ENCODE measurements at places on chromosomes 4 and X.
A peak's percentile ranks its signal among the peaks of the same experiment; 100 is the strongest.

GRCh38 chr4:1870578-1871443, at the start of gene NSD2:
NSD2 (plus strand) TSS chr4:1871393; CDS start chr4:1900655, 29,262 bp downstream.
- peak; percentile 93 for DNase-seq

DNA sequence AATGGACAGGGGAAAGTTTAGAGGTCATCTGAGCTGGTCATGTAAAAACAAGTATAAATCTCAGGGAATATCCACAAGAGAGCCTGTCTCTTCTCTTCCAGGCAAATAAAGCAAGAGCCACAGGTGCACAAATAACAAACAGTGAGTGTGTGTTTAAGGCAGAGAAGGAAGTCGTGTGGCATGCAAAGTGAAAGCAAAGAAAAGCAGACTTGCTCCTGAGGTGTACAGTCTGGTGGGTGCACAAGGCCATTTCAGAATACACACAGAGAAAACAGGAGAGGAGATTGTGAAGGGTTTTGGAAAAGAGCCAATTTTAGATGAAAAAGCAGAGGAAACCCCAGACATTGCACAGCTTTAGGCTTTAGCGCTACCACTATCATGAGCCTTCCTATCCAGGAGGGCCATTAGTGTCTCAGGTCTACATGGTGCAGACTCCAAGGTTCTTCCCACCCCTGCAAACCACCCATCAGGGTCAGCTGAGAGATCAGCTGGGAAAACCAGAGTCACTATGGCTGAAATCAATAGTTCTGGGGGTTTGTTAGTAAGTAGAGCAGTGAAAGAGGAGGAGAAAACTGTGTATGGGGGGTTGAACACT, 355.8 kb downstream of the KLHL4 start:
- DNase-seq = peak; percentile 2

DNA sequence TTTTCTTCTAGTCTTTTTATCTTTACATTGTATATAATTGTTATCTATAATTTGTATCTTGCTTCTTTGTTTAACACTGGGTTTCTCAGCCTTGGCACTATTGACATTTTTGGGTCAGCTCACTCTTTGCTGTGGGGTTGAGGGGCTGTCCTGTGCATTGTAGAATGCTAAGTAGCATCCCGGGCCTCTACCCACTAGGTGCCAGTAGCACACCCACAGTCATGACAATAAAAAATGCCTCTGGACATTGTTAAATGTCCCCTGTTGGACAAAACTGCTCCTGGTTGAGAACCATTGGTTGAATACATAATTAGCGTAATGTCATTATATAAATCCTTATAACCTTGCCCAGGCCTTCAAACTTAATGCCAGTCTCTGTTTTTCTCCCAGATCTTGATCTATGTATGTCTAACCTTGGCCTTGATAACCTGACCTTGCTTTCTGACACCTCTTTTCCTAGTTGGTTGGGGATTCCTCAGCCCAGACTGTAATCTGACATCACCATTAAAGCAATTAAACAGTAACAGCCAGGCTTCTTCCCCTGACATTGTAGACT, 46.1 kb downstream of the DCX start:
- no peak for DNase-seq

DNA sequence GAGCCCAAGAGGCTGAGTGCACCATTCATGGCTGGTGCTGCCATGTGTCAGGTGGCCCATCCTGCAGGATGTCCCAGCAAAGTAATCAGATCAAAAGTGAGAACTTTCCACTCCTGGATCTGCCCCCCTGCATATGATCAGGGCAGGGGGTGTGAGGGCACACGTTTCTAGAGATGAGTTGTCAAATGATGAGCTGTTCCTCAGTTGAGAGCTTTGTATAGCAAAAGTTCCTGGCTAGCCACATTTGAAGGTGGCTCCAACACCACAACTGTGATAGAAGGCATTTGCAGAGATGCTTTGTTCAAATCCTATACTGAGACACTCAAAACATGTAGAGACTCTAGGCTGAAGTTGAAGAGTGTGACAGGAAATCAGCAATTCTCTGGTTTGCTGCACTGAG, 501.8 kb downstream of the BCOR start:
- DNase-seq = no peak

- no peak for DNase-seq
These were observed 24.2 kb upstream of the CAMK2D start for GRCh38 chr4:113785781-113786180.

DNA sequence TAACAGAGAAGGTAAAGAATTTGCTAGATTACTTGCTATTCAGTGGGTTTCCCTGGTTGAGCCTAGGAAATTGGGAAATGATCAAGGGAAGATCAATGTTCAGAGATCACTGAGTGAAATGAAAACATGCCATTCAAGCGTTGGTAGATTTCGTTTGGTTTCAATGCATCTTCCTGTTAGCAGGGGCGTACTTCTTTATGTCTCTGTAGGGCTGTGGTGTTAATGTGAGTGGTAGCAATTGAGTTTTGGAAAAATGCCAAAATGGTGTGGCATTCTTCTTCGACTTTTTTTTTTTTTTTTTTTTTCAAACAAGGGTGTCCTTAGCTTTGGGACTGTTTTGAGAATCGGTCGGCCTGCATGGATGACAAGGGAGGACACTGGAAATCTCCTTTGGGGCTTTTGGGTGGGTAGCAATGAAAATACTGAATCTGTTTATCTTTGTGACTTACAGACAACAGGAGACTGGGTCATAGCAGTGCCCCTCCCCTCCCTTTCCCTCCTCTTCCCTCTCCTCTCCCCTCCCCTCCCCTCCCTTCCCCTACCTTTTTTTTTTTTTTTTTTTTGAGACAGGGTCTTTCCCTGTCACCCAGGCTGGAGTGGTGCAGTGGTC, 50.4 kb downstream of the SPRY1 start:
- DNase-seq = peak; percentile 56

DNA sequence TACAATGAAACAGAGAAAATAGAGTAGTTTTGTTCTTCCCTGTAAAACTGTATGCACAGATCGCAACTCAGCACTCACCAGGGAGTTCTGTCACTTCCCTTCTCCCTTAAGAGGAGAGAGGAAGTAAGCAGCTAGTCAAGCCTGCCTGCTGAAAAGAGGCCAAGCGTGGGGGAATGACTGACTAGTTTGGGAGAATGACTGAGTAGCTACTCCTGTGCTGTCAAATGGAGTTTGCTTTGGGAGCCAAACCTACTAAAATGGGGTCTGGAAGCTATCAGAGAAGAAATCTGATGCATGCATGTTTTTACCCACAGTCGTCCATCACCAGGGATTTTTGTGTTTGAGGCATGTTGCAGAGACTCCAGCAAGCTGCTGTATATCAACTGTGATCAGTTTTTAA, 54.6 kb upstream of the LHFPL1 start:
- DNase-seq = peak; percentile 2

DNA sequence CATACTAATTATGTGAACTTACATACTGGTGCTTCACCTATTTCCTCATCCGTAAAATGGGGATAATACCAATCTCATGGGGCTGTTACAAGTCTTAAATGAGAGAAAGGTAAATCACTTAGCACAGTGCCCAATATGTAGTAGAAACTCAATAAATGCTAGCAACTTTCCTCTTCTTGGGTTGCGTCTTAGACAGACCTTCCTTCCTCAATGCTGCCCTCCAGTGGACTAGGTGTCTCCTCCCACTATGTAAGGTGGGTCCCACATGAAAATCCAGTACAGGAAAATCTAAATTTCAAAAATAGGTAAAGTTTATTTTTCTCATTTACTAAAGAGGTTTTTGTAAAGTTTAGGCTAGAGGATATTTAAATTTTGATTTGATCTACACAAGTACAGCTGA, 20.6 kb downstream of the ZDHHC9 start:
- peak; percentile 80 for DNase-seq

DNA sequence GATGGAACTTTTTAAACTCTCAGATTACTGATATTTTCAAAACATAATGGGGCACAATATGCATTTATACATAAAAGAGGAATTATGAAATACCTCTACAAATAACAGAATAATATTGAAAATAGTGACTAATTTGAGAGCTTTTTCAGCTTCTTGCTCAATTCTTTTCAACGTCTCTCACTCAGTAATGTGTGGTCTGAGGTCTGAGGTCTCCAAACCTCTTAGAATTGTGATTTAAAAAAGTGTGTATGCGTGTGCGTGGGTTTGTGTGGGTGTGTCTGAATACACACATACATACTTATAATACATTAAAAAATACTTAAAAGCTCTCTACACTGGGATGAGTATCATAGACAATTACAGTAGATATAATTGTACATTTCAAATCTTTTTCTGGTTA, 7.9 kb downstream of the NDNF start:
- DNase-seq = no peak

GRCh38 chrX:153684467-153685155, 3.1 kb upstream of the SLC6A8 start:
- no peak for DNase-seq

DNA sequence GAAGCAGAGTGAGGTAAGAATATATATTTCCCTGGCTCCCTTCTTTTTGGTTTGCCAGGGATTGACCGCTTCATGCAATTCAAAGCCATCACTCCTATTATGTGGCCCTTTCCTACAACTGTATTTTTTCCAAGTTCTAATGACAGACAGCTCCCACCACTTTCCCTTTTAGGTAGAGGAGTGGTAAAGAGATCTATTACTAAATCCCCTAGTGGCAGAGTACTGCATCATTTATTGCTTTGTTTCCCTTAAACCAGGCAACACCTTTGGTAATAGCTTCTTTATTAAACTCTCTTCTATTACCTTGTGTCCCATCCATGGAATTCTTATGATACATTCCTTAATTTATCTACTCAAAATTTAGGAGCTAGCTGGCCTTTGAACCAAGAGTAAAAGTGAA, 90.7 kb downstream of the CNOT6L start:
- no peak for DNase-seq

GRCh38 chr4:123613586-123614344, 217.2 kb downstream of the SPRY1 start:
- no peak for DNase-seq

- no peak for DNase-seq
These were observed 20.3 kb downstream of the ANXA5 start for GRCh38 chr4:121676345-121677075.

GRCh38 chrX:53732797-53733196, 46.3 kb upstream of the HUWE1 start:
- no peak for DNase-seq

- peak; percentile 59 for DNase-seq
These were observed 2340.7 kb downstream of the PCDH7 start for GRCh38 chr4:33060674-33061542.

DNA sequence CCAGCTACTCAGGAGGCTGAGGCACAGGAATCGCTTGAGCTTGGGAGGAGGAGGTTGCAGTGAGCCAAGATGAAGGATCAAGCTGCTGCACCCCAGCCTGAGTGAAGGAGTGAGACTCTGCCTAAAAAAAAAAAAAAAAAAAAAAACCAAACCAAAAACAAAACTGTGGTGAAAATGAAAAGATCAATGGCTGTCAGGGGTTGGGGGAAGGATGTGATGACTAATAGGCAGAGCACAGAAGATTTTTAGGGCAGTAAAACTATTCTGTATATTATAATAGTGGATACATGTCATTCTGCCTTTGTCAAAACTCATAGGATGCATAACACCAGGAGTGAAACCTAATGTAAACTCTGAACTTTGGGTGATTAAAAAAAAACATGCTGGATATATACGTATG, 69.9 kb upstream of the ELOVL6 start:
- DNase-seq = no peak

GRCh38 chrX:118740276-118740889, 13.0 kb downstream of the IL13RA1 start:
- no peak for DNase-seq

DNA sequence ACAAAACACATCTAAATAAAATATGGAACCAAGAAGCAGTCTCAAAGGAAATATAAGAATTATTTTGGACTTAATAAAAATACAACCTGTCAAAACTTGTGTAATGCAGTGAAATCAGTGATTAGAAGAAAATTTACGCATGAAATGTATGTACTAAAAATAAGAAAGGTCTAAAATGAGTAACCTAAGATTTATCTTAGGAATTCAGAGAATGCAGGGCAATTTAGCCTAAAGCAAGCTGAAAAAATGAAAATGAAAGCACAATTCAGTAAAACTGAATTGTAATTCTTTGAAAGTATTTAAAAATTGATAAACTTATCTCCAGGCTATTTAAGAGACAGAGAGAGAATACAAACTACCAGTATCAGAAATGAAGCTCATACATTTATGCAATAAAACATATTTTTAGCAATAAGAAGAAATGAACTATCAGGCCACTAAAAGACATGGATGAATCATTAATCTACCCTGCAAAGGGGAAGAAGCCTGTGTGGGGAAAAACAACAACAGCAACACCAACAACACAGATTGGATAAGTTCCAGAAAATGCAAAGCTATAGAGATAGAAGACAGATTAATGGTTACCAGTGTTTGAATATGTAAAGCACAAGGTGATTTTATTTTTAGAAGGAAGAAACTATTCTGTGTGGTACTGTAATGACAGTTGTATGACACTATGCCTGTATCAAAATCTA, 442.0 kb upstream of the ADGRL3 start:
- DNase-seq = no peak

GRCh38 chrX:111164728-111165127, 68.7 kb downstream of the PAK3 start:
- DNase-seq = peak; percentile 12

DNA sequence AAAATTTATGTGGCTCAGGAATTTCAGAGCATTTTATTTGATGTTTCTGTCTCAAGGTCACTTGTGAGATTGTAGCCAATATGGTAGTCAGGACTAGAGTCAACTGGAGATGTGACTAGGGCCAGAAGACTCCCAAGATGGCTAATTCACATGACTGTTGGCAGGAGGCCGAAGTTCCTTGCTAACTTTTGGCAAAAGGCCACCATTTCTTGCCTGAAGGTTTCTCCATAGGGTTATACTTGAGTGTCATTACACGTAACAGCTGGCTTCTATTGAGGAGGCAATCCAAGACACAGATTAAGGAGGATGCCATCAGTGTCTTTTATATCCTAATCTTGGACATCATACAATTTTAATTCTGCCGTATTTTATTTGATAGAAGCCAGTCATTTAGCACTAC, 162.3 kb upstream of the MAOA start:
- DNase-seq = no peak

DNA sequence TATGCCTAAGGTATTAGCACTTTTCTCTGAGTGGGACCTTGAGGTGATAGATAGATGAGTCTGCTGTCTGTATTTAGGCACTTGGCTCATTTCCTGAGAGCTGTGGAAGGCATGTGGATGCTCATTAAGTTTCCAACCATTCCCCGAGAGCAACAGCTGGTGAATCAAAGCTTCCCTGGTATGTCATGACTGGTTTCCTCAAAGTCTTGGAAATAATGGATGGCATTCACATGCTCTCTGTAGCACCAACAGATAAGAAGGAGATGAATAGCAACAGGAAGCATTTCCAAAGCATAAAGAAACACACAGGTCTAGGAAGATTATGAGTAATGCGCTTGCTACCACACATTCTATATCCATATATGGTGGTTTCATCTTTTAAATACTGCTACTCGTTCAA, 118.3 kb upstream of the ETNPPL start:
- no peak for DNase-seq

- DNase-seq = peak; percentile 83
These were observed 84.5 kb upstream of the MAML3 start for GRCh38 chr4:140238351-140239056.

DNA sequence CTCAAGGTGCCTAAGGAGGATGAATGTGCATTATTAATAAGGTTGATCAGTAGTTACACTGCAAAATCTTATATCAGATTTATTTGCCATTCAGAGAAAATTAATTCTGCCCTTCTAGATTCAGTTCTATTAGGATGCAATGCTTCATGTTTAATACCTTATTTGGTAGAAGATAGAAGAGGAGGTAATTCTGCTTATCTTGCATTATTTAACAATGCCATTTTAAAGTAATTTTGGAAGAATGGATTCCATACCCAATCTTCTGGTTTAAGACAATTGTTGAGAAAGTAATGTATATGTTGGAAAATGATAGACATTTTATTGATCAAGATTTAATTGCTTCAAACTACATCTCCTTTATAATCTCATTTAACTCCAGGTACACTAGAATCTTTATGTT, 360.9 kb downstream of the ADGRL3 start:
- DNase-seq = no peak

Data from hematopoietic multipotent progenitor cell treated with erythropoietin and hydrocortisone succinate and interleukin-3 and kit ligand, for 6 days (in vitro differentiated cells).